Uterine smooth muscle cell (primary cell): ENCODE measurements at places on chromosomes 4 and X. TPM values are rescaled to one million over a fixed set of nuclear protein-coding genes. Genes with fewer than 3 reads are reported as not detected.

The MAGEB10 gene
- not detected in 2 replicates for total RNA-seq

The MFAP3L gene
- total RNA-seq, result 0.55 and 2.6 TPM in 2 replicates

The PRKG2 gene
- 1.1 and 2.4 TPM in 2 replicates for total RNA-seq

The C4orf54 gene
- under 0.01 TPM in 1 of 2 replicates, not detected in the other for total RNA-seq

The SERTM2 gene
- total RNA-seq, result 1.9 TPM in 2 replicates
